ENCODE measurements at places on chromosomes 2 and 18. TPM values are rescaled to one million over a fixed set of nuclear protein-coding genes. Genes with fewer than 3 reads are reported as not detected.

UGT1A5 gene
- not detected for polyA plus RNA-seq

ADAM23 gene
- polyA plus RNA-seq = 11.4 TPM

EFHD1 gene
- polyA plus RNA-seq = not detected

SLC4A3 gene
- polyA plus RNA-seq = not detected

HRH4 gene
- polyA plus RNA-seq = not detected

OTOS gene
- not detected for polyA plus RNA-seq

SS18 gene
- polyA plus RNA-seq = 56.1 TPM

IL36A gene
- not detected for polyA plus RNA-seq

SMAD4 gene
- polyA plus RNA-seq = 40.8 TPM

TMEM127 gene
- polyA plus RNA-seq = 18.4 TPM

EXOC6B gene
- polyA plus RNA-seq = 1.3 TPM

CYS1 gene
- polyA plus RNA-seq = 1.3 TPM

DNAJC5G gene
- polyA plus RNA-seq = not detected

DDX18 gene
- polyA plus RNA-seq = 77.7 TPM

HOXD3 gene
- not detected for polyA plus RNA-seq

GREB1L gene
- 0.05 TPM for polyA plus RNA-seq

C2orf66 gene
- not detected for polyA plus RNA-seq

IL1F10 gene
- polyA plus RNA-seq = not detected

RNPEPL1 gene
- 8.2 TPM for polyA plus RNA-seq

CNTNAP5 gene
- not detected for polyA plus RNA-seq

ALK gene
- polyA plus RNA-seq = not detected

DCDC2C gene
- not detected for polyA plus RNA-seq

Measured in GM12878 (cell line).